ENCODE measurements at places on chromosomes 5 and 9.
A peak's percentile ranks its signal among the peaks of the same experiment; 100 is the strongest.

GRCh38 chr9:101438523-101438922, 2.9 kb upstream of the ALDOB start:
- DNase-seq: no peak

DNA sequence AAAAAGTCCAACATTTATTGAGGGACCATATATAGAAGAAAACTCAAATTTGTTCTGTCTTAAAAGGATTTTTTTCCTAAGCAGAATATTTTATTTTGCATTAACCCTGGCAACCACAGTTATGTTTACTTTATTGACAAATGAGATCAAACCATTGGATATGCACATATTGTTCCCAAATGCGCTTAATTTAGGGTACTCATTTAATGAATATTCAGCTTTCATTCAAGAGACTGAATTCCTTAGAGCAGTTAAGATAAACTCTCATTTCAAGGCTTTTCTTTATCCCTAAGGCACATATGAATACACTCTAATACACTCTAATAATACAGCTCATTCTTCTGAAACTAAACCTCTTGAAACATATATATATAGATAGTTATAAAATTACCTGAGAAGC, 150.2 kb downstream of the HMHB1 start:
- DNase-seq: no peak

- no peak for DNase-seq
Observed at GRCh38 chr9:122042056-122042455, 51.1 kb downstream of the TTLL11 start.

DNA sequence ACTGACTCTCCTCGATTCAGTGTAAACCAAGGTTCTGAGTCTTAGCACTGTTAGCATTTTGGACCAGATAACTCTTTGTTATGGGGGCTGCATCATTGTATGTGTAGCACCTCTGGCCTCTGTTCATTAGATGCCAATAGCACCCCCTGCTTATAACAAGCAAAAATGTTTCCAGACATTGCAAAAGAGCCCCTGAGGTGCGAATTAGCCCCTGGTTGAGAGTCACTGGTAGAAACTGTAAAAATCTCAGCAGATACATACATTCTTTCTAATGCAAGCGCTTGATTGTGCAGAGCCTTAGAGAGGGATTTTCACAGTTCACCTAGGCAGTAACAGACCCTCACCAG, 2.8 kb downstream of the ADRB2 start:
- DNase-seq: no peak

GRCh38 chr5:129065721-129066120, 28.8 kb upstream of the ISOC1 start:
- DNase-seq: no peak

GRCh38 chr9:116451500-116452115, 235.5 kb upstream of the TRIM32 start:
- DNase-seq: no peak

DNA sequence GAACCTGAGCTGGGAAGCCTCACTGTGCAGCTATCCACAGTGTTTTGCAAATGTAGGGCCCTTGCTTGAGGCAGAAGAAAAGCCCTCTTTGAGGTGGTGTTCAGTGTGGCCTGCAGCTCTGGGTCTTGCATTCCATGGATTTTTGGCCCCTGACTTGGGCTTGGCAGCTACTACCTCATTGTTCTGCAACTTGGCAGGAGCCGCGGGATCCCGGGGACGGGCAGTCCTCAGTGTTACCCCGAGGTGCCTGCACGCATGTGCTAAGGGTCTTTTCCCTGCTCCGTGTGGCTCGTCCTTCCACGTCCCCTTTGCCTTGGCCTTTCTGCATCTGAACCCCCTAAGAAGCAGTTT, 39.8 kb downstream of the NEK6 start:
- DNase-seq: no peak

- DNase-seq: no peak
Observed at GRCh38 chr5:102153003-102153759, 142.9 kb downstream of the SLCO4C1 start.

- DNase-seq: no peak
Observed at GRCh38 chr9:135815413-135815812, 91.9 kb downstream of the CAMSAP1 start.

DNA sequence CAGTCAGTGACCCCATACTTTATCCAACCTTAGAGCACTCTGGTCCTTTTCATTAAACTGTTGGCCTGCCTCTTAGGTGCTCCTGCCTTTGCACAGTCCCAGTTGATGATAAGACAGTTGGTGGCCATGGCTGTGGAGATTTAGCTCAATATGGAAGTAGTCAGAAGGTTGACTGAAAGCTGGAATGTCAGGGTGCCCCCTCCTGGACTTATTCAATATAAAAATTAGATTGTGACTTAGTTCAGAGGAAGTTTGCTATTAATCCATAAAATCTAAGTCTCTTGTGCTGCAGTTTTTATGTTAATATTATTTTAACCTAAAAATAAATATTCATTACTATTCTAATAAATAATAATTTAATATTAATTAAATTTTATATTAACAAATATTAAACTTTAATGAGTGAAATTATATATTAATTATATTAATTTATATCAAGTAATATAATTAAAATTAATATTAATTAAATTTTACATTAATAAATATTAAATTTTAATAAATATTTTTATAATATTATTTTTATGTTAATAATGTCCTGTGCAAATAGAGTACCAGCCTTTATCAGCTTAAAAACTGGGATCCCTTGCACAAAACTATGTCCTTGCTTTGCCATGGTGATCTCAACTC, 77.7 kb upstream of the ADAMTSL1 start:
- peak; percentile 8 for DNase-seq

DNA sequence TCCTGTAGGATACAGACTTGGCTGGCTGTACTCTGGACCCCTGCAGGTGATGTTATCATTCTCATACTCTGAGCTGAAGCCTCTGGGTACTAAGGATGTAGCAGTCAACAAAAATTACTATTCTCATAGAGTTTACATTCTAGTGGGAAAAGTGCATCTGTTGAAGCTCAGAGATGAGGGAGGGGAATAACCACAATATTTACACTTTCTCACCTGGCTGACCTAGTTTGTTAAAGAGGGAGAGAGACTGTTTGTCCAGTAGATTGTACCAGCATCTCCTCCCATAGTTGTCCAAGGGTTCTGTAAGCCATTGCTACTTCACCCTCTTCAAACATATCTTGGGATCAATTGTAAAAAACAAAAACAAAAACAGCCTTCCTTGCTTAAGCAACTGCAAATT, 33.8 kb upstream of the CHD1 start:
- DNase-seq: no peak

GRCh38 chr5:102421647-102422046, 77.2 kb downstream of the SLCO6A1 start:
- DNase-seq: no peak

- no peak for DNase-seq
Observed at GRCh38 chr5:96198356-96199058, 234.5 kb downstream of the PCSK1 start.

GRCh38 chr5:41728281-41728680, 141.9 kb downstream of the OXCT1 start:
- no peak for DNase-seq

GRCh38 chr9:134123764-134124128, 12.1 kb upstream of the WDR5 start:
- no peak for DNase-seq

GRCh38 chr5:60674251-60675069, 25.5 kb downstream of the DEPDC1B start:
- no peak for DNase-seq

- DNase-seq: peak; percentile 8
Observed at GRCh38 chr5:81817980-81818379, 67.1 kb upstream of the SSBP2 start.

DNA sequence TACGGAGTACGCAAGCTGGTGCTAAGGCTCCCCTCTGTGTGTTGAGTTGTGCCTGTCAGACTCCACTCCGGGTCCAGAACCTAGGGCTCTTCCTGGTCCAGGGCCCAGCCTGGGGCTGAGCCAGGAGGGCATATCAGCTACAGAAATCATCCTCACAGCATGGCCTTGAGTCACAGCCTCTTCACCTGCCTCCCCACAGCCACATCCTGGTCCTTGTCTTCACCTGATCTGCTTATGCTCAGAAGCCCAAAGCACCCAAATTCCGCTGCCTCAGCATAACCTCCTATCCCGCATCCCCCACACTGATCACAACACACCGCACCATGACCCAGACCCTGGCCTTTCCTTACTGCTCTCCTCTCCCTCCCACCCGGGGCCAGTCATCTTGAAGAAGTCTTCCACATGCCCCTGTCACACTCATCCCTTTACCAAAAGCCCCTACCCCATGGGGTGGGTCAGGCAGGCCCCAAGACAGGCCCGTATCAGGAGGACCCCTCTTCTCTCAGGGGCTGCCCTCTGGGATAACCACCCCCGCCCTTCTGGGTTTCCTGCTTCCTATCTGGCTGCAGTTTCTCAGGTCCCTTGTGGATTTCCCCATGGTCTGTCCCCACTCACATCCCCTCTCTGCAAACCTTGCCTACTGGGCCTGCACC, 1.3 kb upstream of the IL3 start:
- peak; percentile 89 for DNase-seq

- no peak for DNase-seq
Observed at GRCh38 chr5:5343568-5343967, 78.9 kb upstream of the ICE1 start.

DNA sequence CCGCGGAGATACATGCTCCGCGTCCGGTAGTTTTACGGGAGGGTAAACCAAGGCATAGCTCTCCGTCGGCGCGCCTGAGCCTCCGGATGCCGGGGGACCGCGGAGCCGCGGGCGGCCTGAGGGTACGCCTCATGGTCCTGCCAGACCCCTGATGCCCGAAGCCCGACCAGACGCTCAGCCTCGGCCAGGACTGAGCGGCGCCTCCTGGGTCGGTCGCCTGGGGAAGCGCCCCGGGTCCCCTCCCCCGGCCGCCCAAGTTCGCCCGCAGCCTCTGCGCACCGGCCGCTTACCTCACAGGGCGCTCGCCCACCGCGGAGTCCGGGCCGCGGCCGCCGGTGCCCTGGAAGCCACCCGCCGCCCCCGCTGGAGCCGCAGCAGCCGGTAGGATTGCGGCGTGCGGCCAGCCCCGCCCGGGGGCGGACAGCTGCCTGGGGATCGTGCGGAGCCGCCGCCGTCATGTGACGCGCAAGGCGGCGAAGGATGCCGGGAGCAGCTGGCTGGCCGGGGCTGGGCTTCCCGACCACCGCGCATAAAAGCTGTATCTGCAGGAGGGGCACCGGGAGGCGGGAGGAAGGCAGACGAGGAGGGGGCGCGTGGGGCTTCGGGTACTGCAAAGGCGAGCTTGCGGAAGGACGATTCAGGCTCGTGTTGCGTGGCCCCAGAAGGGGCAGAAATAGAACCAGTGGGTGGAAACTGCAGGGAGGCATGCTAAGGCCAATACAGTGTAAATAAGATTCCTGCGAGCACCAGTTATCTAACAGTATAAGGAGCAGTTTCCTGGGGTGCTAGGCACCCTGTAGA, at the start of gene FBXO10:
TSS of gene FBXO10 (minus strand) at position 460 of the 801 bp plus-strand sequence. CDS start 34,612 bp downstream, outside the sequence.
- DNase-seq: no peak

DNA sequence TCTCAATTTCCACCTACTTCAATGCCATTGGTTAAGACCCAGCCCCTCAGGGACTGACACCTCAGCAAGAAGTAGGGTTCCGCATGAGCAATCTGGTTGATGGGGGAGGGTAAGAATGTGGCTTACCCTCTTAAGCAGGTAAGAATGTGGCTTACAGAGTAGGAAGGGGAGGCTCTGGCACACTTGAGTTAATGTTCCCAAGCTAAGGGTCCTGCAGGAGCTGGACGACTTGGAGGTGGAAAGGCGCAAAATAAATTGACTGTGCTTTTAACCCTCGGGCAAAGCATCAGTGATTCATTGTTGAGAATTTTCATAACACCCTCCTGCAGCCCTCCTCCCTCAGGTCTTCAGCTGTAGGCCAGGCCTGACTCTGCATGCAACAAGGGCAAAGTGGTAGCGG, 24.9 kb upstream of the ADRA1B start:
- DNase-seq: no peak

DNA sequence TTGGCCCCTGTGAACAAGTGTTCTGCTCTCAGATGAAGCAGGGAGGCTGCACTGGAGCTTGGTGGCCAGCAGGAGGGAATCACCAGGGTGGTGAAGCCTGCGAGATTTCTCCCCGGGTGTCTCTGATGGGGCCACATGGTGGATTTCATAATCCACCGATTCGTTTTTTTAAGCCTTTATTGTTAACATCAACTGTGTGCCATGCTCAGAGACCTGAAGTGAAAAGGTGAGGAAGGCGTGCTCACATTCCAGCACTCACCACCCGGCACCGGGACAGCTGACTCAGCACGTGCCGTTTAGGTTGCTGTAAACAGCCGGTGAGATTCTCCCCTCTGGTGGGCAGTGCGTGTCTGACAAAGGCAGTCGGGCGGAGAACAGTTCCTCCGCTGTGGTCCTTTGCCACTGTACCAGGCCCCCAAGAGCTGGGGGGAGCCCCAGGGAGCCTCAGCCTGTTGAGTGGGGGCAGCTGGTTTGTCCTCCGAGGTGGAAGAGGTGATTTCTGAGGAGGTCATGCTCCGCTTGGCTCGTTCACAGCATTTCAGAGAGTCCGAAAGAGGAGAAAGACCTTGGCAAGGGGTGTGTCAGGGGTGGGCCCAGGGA, 12.7 kb upstream of the AHRR start:
- DNase-seq: no peak

- peak; percentile 43 for DNase-seq
Observed at GRCh38 chr5:157502143-157502647, 42.2 kb downstream of the NIPAL4 start.

GRCh38 chr5:9278921-9279603, 266.8 kb downstream of the SEMA5A start:
- no peak for DNase-seq

- no peak for DNase-seq
Observed at GRCh38 chr9:81915801-81916505, 12.3 kb upstream of the SPATA31D4 start.

GRCh38 chr9:136403915-136404800, 4.2 kb upstream of the SNAPC4 start:
- DNase-seq: peak; percentile 32

GRCh38 chr5:89418407-89419085, 535.6 kb upstream of the MEF2C start:
- DNase-seq: no peak

DNA sequence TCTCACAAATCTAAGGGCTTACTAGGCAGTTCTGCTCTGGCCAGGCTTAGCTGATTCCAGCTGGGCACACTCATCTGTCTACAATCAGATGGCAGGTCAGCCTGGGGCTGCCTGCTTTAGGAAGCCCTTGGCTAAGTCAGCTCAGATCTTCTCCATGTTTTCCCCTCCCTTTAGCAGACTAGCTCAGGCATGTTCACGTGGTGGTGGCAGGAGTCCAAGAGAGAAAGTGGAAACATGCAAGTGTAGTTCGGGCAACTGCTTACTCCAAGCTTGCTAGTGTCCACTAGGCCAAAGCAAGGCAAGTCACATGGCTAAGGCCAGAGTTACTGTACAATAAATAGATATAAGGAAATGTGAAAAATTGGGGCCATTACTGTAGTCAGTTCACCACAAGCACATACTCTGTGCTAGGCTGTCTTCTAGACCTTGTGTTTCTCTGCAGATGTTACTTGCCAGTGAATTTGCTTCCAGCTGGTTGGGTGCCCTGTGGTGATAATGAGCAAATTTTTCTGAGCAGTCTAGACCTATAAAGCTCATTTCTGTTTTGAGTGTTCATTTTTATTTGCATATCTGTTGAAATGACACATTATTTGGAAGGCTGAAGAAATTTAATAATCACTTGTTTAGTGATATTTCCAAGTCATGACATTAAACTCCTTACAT, 38.3 kb downstream of the RECK start:
- DNase-seq: no peak

All from T-helper 2 cell (primary cell).